ENCODE measurements at places on chromosomes 13 and 19.

DNA sequence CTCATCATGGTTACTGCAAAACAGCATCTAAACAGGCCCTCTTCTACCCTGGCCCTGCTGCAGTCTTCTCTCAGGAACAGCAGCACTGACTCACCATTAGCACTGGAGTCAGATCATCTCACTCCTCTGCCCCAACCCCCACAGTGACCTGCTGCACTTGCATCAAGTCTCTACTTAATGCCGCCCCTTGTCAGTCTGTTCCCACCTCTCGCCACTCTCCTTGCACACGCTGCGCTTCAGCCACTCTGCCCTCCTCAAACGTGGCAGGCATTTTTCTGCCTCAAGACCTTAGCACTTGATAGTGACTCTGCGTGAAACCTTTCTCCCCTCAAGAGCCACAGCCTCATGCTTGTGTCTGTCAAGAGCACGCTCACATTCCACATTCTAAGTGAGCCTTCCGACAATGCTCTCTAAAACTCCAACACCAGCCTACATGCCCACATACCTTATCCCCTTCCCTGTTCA, 22.1 kb downstream of the MIPEP start:
- no peak for DNase-seq

DNA sequence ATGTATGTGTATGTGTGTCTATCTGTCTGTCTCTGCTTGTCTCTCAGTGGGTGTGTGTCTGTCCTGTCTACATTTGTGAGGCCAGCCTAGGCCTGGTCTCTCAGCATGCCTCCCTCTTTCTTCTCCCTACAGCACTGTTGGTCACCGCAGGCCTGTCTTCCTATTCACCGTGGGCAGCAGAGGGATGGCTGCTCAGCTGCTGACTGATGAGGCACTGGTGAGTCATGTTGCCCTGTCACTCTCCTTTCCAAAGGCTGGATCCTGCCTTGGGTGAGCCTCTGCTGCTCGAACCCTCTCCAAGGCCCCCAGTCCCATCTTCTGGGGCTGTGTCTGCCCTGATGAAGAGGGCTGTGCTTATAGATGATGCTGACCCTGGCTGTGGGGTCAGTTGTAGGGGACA, 6.3 kb downstream of the ZNF71 start:
- DNase-seq, result no peak

DNA sequence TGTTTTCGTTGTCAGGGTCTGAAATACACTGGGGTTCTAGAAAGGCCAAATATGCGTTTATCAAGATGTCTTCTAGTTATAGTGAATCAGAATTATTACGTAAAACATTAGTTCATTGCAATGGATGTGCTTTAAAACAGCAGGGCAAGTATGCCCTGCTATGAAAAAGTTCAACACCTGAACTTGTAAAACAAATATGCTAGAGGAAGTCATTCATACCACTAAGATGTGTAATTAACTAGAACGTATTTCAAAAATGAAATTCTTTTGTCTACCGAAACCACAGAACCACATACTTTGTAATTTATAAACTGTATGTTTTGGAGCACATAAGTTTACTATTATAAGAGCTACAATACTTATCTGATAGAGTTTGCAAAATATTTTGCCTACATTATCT, 266.2 kb downstream of the KCTD12 start:
- no peak for DNase-seq

DNA sequence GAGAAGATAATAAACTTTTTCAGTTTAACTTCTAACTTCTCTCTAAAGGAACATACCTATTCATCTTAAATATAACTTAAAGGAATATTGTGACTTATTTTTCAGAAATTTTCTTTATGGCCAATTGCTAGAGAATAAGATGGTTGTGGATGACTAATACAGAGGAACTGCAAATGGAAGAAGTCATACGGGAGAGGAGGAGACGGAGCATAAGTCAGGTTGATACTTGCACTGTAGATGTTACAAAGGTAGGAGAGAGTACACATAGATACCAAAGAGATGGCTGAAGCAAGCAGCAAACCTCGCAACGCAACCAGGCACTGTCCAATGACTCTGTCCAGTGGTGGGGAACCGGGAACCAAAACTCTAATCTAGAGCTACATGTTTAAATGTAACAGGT, 963.4 kb downstream of the PCDH9 start:
- no peak for DNase-seq

DNA sequence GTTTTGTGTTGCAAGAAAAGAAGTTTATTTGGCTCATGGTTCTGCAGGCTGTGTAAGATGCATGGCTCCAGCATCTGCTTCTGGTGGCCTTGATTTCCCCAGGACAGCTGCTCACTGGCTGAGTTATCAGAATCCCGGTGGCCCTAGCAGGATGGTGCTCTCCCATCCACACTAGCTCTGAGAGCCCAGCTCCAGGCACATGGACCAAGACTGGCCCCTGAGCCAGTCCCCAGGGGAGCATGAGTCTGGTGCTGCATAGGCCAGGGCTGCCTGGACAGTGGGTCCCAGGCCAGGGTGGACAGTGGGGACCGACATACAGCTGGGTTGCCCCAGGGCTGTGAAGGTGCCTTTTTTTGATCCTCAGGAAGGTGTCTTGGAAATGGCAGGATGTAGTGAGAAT, 10.4 kb downstream of the ADGRE2 start:
- DNase-seq, result no peak

GRCh38 chr13:50715402-50716146, 127.9 kb downstream of the DLEU7 start:
- DNase-seq, result no peak

DNA sequence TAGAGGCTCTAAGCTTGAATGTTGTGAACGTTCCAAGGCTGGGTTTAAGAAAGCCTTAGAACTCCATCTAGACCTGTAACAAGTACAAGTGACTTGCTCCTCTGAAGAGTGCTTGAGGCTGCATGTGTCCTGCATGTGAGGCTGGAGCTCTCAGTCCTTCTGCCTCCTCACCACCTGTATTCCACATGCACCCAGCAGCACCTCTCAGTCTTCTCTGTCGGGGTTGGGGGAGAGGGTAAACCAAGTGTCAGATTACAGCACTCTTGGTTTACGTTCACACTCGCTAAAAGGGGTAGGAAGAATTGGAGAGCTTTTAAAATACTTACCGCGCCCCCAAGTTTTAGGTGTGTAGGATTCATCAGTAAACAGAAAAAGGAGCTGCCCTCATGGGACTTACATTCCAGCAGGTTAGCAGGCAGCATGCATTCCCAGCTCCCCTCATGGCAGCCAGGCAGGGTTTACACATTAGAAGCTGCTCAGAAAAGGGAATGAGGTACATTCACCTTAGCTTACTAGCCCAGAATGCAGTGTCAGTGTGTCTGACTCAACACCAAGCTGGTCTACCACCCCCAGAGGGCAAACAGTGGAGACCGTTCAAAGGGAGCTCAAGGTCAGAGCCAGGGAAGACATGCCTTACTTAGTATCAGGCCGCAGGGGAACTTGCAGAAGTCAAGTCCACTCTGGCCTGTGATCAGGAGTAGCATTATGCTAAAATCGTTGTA, 248.1 kb downstream of the PCCA start:
- DNase-seq, result no peak

DNA sequence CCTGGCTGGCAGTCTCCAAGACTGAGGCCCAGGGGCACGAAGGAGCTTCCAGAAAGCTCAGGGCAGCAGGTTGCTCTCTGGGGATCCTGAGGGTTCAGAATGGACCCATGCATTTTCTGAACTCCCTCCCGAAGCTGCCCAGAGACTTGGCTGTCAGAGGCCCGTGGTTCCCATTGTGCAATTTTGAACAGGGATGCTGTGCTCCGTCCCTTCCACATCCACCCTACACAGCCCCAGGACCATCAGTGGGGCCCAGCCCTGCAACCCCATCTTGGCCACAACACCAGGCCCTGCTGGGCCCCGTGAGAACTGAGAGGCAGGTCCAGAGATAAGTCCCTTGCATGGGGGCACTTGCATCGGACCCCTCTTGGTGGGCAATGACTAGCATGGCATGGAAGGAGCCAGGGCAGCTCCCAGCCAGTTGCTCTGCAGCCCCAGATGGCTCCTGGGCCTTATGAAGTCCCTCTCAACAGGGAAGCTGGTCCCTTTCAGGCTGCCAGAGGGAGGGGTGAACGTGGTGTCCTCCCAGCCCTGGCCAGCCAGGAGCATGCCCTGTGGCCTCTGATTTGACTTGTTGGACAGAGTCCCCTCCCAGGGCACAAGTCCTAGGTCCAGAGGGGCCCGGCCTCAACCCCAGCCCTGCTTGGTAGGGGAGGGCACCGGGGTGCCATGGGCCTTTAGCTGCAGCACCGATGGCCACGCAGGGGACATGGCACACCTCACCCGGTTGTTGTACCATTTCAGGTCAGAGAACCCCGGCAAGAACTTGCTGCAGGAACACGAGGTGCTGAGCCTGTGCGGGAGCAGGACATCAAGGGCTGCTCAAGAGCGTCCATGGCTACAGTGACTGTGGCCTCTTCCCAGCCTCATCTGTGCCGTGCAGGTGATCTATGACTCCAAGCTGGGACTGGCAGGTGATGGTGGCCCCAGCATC, 17.3 kb upstream of the ZNF14 start:
- no peak for DNase-seq
